ENCODE measurements at places on chromosomes 4 and X.

GRCh38 chr4:121213940-121214339 lies 49.8 kb upstream of the TNIP3 start:
- no peak for DNase-seq

GRCh38 chr4:87559090-87559837 lies 30.1 kb upstream of the SPARCL1 start:
- no peak for DNase-seq

DNA sequence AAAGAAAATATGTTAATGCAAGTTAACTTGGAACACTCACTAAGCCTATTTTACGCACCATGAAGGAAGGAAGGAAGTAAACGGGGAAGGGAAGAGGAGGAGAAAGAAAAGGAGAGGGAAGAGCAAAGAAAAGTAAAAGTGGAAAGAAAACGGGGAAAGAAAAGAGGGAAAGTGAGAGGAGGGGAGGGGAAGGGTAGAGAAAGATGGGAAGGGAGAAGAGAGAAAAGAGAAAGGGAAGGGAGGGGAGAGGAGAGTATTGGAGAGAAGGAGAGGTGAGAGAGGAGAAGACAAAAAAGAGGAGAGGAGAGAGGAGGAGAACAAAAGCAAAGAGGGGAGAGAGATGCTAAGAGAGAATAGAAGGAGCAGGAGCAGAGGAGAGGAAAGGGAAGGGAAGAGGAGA lies 224.1 kb downstream of the SLITRK2 start:
- no peak for DNase-seq

DNA sequence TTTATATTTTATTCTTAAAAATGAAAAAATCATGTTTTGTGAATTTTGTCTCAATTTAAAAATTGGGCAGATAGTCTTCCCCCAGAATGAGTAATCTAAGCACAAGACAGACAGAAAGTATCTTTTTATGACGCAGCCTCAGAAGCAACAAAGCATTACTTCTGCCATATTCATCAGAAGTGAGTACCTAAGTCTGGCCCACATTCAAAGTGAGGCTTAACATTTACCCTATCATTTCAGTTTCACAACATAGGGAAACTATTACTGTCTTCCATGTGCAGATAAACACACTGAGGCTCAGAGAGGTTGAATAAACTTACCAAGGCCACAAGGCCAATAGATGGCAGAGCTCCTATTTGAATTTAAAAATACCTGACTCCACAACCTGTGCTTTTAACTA lies 4.4 kb upstream of the PRDX4 start:
- DNase-seq: no peak

DNA sequence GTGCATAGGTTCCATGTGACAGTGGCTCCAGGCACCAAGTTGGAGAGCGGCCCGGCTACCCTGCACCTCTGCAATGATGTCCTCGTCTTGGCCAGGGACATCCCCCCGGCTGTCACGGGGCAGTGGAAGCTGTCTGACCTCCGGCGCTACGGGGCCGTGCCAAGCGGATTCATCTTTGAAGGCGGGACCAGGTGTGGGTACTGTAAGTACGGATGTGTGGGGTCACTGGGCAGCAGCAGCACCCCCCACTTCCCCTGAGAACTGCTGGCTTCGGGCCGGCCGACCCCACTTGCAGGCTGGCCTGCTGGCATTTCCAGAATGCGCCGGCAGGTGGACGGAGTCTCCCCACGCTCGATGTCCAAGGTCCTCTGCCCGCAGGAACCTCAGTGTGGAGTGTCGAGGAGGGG lies 13.2 kb downstream of the DOK7 start:
- no peak for DNase-seq

GRCh38 chr4:154086247-154086646 lies 297.4 kb upstream of the SFRP2 start:
- no peak for DNase-seq

DNA sequence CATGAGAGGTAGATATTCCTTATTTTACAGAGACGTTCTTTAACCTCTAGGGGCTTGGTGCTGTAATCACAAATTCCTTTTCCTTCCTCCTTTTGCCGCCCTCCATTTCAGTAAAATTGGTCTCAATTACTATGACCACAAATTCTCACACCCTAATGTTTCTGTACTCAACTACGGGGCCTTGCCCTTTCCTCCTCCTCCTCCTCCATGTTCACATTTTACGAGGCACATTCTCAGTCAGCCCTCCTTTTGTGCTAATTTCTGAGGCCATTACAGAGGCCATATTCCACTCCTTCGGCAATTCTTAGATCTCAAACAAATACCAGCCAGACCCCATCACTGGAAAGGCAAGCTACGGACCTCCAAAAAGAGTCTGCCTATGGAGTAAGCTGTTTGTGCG lies 92.1 kb downstream of the SH3KBP1 start:
- DNase-seq: no peak

GRCh38 chr4:11488657-11489452 lies 60.2 kb upstream of the HS3ST1 start:
- no peak for DNase-seq

- no peak for DNase-seq
These were observed 95.6 kb downstream of the RRAGB start for GRCh38 chrX:55813150-55813549.

DNA sequence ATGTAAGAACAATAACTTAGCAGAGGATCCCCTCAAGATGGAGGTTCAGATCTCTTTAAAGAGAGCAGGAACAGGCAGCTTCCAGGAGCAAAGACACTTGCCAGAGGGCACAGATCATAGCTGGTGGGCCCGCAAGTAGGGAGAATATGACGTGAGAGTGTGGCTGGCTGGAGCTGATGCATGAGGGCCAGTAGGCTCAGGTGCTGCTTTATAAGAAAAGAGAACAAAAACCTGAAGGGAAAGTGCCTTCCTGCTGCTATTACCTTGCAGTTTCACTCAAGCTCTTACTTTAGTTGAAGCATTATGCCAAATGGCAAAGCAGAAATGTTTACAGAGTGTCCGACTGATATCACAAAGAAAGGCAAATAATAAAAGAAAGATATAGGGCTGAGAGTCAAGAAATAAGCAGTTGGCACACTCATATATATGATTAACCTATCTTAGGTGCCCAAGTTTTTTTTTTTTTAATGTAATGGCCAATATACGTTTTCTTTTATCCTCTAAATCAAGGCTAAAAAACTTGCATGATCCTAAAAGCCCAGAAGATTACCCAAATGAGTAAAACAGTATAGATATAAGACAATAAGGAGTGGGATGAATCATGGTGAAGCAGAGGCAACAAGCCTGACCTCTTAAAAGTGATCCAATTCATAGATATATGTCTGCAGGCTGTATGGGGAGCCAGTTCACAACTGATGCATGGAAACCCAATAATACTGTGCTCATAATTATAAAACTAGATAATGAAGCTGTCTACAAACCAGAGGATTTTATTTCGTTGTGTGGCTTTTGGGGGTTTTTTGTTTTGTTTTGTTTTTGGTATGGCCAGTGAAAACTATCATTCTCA lies 12.6 kb downstream of the NR0B1 start:
- DNase-seq: no peak

DNA sequence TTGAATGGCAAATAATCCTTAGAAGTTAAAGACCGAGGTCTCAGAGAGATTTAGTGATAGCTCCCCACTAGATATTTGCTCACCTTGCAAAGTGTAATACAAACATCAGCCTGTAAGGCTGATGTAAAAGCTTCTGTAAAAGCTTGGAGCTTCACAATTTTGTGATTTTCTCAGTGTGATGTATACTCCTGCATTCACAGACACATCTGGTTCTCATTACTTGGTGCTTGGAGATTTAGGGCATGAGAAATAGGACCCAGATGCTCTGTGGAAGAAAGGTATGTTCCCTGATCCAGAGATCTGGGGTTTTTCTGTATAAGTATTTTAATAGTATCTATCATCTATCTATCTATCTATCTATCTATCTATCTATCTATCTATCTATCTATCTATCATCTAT lies 1664.3 kb downstream of the C4orf33 start:
- DNase-seq: no peak

DNA sequence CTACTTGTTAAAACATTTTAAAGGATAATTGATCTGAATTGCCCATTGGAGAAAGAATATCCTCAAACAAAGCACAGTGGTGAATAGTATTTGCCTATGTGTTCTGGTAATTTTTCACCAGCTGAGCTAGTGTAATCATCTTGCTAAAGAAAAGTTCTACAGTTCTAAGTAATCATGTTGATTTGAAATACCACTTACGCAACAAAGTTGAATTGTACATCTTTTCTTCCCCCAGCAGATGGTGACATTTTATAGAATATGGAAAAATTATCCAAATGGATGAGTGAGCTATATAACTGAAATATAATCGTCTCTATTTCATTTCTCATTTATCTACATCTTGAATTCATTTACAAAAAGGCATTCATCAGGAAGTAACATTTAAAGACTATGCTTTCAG lies 9.7 kb upstream of the ZNF674 start:
- no peak for DNase-seq

DNA sequence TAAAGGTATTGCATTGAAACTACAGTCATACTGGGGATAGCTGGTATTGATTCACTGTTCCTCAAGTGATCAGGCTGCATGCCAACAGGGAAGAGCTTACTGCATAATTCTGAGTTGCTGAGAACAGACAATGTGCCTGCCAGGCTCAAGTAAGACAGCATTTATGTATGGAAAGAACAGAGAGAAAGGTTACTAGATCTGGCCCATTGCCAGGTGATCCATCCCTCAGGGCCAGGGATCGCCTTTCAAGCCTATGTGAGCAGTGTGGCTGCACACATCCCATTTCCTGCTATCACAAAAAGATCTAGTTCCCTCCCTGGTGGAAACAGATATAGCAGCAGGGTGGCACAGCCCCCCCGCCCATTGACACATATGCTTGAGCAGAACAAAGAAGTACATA lies 254.0 kb downstream of the TMA16 start:
- DNase-seq: no peak

DNA sequence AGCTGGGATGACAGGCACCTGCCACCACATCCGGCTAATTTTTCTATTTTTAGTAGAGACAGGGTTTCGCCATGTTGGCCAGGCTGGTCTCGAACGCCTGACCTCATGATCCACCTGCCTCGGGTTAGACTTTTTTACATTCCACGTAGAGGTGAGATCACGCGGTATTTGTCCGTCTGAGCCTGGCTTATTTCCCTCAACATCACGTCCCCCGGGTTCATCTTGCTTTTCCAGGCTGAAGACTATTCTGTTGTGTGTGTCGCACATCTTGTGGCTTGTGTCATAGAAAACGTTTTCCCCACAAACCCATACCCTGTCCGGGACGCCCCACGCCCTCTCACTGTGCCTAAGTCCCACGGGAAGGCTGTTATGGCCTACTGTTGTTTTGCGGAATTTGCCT lies 185.3 kb downstream of the CRLF2 start:
- no peak for DNase-seq

DNA sequence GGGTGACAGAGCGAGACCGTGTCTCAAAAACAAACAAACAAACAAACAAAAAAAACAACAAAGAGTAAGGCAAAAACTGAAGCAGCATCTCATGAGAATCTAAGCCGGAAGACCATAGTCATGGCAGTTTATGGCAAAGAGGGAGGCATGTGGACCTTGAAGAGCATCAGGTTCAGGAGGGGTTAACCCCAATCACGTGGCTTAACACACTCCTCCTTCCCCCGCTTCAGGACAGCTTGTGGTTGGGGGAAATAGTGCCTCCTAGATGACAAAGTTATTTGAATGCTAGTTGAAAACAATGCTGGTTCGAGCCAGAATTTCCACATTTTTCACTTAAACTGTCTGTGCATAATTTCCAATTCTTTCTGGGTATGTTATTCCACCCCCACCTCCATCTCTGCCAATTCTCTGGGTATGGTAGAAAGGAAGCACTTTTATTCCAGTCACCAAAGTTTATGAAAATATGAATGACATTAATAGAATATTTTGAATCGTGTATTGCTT lies 11.7 kb upstream of the MAP7D3 start:
- DNase-seq: no peak

DNA sequence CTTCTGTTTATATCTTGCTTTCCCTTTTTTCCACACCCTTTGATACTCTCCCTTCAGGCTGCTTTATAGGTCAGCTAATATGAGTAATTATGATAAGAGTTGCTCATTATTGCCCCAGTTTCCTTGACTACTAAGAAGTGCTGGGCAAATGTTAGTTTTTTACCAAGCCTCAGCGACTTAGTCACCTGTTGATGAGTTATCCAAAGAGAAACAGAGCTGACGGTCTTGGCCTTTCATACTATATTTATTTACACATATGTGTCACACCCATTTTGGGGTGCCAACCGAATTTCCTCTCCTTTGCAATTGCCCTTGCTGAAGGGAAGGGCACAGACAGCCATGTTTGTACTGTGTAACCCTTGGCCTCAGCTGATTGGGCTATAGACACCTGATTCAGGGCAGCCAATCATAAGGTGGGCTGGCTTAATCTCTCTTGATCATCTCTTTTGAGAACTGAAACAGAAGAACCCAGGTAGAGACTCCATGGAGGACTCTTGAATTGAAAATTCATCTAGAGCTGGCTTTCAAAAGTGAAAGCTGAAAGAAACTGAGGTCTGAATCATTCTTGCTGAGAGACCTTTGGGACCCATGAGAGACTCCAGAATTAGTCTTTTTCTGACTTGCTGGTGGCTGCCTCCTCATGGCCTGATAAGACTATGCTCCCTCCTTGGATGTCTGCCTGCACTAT lies 111.7 kb upstream of the RPS6KA3 start:
- DNase-seq: no peak

DNA sequence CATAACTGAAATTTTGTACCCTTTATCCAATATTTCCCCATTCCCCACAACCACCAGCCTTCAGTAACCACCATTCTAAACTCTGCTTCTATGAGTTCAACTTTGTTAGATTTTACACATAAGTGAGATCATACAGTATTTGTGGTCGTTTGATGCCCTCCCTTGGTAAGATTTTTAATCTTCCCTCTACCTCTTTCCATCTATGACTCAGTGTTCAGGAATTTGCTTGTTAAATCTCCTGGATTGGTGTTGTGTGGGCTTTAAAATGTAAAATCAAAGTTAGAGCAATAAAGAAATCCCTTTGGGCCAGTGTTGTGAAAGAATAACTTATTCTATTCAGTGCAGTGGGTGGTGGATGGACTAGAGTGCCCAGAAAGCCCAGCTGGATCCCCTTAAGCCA lies 37.4 kb downstream of the SLC16A2 start:
- DNase-seq: no peak

DNA sequence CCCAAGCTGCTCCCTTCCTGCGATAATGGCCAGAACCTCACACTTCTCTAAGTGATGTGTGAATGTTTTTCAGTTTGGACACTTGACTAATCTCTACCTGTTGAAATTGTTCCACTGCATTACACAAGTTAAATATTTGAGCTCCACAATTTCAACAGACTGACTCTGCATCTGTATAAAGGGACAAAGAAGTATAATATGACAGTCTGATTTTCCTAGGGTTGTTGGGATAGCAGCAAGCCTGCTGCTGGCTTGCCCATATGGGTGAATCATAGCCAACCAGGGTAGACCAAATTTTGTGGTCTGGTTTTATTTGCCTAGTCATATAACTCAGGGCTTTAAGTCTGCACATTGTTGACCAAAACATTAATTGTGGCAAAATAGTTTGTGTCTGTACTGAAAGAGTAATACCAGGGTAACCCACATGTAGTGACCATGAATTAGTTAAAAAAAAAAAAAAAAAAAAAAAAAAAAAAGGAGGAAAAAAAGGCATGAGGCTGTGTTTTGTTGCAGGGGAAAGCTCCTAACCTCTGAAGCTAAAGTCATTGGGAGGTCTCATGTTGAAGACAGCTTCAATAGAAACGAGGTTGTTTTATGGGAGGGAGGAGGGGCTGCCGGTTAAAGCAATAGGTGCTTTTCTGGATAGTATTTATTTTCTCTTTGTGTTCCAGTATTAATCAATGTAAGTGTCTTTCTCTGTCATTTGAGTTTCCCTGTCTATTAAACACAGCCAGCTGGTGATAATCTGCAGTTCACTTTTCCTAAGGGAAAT lies 534.2 kb downstream of the RAB28 start:
- no peak for DNase-seq

GRCh38 chr4:152628128-152628527 lies 51.7 kb downstream of the TMEM154 start:
- DNase-seq: no peak

Data from activated T-cell treated with anti-CD3 and anti-CD28 coated beads, Interleukin-2, amount 50 U/mL, for 4 hours (primary cell).